Occipital lobe (tissue), 3 donors: ENCODE measurements at places on chromosomes 11 and 22. TPM values are rescaled to one million over a fixed set of nuclear protein-coding genes. Genes with fewer than 3 reads are reported as not detected.
A peak's percentile ranks its signal among the peaks of the same experiment; 100 is the strongest.

The SLC37A4 gene
- total RNA-seq, result 9.5 TPM

The SLC35F2 gene
- total RNA-seq, result 22.6 TPM

The DGAT2 gene
- total RNA-seq, result 4.4 TPM

The WT1 gene
- not detected for total RNA-seq

The FZD4 gene
- 16.1 TPM for total RNA-seq

The CHRNA10 gene
- total RNA-seq, result not detected

- DNase-seq, result no peak
These were observed 1151.2 kb downstream of the BRD1 start for GRCh38 chr22:48676266-48677167.

- DNase-seq, result no peak
These were observed 81.6 kb downstream of the ZC3H12C start for GRCh38 chr11:110174645-110175310.

GRCh38 chr11:126498281-126498680 is 142.8 kb downstream of the ST3GAL4 start:
- no peak for DNase-seq

DNA sequence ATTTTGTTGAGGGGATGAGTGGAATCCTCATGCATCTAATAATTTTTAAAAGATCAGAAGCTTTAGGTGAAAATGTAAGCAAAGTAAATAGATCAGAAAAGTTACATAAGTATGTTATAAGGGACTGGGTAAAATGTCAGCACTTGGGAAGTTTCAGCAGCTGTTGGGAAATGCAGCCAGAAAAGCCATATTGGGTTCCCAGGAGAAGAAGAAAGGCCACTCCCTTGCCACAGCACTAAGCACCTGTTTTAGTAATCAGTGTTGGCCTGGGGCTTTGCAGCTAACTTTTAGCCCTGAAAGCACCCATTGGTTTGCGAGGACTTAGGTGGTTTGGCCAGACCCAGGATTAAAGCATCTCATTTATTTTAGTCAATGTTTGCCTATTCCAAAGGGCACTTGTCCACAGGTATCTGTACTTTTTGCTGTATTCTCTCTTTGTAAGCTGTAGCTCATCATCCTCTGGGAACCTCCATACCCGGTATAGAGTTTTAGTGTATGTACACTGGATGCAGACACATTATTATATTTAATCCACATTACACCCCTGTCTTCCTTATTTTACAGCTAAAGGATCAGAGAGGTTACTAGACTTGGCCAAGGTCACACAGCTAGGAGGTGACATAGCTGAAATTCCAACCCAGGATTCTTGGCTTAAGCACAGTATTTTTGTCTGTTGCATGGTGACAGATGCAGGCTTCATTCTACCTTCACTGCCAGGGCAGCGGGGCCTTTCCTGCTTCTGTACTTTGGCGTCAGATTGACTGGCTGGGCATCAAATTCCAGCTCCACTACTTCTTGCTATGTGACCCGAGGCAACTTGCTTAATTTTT is 127.7 kb upstream of the SESN3 start:
- DNase-seq, result no peak

- no peak for DNase-seq
These were observed 7.7 kb upstream of the UBASH3B start for GRCh38 chr11:122647736-122648275.

GRCh38 chr11:108870373-108871020 is 205.6 kb downstream of the DDX10 start:
- DNase-seq, result no peak

DNA sequence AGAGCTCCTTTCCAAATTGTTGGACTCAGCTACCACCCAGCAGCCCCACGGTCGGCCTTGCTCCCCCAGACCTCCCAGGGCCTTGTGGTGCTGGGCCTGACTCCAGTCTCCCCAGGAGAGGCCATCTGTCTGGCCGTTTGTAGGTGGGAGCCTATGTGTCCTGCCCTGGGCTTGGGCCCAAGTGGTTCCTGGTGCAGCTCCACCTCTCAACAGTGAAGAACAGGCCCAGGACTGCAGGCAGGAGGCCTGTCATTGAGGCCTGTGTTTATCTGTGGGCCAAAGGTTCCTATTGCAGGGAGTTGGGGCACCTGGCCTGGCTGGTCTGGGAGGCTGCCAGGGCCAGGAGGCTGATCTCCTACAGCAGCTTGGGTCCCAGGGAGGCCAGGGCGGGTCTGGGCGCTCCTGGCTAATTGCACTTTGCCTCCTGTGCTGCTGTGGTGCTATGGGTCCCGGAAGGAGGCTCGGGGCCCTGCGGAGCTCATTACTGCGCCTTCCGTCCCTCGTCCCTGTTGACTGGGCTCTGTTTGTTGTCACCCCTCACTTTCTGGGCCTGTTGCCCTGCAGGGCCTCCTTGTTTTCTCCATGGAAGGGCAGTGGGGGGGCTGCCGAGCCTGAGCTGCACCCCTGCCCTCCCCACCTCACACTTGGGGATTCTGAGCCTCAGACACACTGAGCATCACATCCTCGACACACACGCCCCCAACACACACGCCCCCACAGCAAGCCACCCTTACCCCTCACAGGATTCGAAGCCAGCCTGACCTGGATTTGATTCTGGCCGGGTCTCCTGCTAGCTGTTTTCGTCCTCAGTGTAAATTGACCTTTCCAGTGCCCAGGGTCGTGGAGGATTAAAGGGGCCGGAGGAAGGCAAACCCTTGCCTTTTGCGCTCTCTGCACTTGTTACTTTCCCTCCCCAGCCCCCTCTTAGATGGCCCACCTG is 6.8 kb upstream of the OMP start:
- DNase-seq, result no peak

DNA sequence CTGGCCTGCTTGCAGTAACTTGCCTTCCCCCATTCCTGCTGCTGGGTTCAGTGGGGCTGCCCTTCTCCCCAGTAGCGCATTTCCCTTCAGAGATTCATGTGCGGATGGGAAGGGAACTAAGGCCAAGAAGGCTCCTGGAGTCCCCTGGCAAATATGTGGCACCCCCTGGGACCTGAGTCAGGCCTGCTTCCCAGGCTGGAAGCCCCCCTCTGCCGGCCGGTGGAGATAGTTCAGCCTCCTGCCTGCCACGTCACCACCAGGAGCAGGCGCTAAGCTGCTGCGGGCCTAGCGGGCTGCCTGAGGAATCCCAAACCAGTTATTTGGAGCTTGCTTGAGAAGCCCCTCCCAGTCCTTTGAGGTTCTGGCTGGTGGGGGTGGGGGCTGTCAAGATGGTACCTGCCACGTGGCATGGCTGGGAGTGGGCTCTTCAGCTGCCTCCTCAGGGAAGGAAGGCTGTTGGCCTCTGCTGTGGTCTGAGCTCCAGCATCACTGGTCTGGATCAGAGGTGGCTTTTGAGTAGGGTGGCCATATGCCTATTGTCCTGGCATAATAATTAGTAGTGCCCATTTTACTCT is 2.0 kb downstream of the SERPINH1 start:
- DNase-seq, result no peak

DNA sequence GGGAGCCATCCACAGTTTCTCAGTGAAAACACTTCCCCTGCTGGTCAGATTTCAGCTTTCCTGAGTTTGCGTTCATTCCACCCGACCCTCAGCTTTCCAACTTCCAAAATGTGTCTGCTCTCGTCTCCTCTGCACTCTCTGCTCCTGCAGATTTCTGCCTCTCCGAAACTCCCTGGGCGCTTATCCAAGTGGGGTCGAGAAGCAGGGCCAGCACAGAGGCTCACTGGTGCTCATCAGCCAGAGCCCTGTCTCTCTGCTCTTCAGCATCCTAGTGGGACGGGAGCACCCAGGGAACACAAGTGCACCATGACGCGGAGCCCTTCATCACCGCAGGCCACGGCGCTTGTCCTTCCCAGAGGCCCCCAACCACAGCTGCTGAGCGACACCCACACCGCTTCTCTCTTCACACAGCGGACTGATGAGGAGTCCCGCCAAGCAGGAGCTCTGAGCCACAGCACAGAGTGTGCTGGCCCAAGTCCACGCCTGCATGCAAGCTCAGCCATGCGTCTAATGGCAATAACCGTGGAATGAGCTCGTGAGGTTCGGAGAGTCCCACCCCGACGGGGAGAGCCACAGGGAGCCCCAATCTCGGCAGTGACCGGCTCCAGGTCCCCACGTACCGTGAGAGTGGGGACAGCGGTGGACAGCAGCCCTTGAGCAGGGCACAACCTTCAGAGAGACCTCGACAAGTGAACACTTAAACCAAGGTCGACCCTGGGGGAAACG is 27.9 kb upstream of the MOB2 start:
- DNase-seq, result peak; percentile 73

DNA sequence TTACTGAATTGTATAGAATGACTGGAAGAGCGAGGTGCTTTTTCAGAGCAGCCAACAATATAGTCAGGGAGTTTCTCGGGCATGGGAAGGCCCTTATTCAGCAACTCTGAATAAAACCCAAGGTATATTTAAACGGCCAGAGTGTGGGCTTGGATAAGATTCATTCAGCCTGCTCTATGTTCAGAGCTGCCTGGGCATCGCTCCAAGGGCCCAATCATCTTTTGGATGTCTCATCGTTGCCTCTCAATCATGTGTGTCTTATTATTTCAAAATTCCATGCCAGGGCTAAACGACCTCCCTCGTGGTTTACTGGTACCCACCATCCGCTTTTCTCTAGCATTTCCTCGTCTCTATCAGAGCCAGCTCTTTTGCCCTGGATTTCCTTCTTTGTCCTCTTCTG is 19.5 kb upstream of the NTM start:
- DNase-seq, result no peak

DNA sequence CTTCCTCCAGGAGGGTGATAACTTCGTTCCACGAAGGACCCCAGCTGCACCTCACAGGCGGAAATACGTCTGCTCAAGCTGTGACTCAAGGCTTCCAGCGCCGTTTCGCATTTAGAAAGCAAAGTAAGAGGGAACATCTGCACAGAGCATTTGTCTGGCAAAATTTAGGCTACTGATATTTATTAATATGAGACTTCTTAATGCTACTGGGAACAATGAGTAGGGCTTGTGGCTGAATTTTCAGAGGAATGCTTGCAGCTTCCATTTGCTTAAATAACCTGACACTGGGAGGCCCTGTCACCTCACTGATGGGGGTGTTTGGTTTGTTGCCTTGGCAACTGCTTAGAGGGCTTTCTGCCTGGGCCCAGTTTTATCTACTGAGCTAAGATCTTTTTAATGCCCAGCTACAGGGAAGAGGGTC is 14.7 kb upstream of the ST14 start:
- DNase-seq, result no peak

DNA sequence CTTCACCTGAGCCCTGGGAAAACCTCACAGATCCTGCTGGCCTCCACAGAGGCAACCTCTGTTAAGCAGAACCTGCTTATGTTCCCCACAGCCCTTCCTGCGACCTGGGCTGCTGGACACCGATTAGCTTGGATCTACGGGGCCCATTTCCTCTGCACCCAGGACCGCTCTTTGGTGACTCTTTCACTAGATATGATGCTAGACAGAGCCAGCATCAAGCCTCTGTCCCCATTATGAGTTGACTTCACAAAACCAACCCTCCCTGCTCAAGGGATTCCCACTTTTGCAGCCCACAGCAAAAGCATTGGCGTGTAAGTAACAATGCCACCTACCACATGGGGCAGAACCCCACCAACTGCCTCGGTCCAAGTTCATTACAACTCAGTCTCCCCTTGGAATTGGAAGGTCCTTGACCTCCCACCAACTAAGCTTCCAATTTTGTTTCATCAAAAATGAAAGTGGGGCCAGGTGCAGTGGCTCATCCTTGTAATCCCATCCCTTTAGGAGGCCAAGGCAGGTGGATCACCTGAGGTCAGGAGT is 15.2 kb upstream of the TMPRSS4 start:
- no peak for DNase-seq

- DNase-seq, result no peak
These were observed 13.3 kb downstream of the FAM83F start for GRCh38 chr22:40007853-40008710.

DNA sequence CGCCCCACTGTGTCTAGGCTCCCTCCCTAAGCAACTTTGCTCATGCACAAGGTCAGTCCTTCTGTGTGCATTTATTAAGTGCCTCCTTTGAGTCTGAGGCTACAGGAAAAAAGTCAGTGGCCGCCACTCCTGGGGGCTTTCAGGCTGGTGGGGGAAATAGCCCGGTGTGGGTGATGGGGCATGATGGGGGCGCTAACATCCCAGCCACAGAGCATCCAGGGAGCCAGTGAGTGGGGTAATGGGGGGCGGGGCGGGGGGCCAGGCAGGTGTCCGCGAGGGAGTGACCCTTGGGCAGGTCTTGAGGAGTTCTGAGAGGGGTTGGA is 9.9 kb upstream of the EHD1 start:
- DNase-seq, result no peak

DNA sequence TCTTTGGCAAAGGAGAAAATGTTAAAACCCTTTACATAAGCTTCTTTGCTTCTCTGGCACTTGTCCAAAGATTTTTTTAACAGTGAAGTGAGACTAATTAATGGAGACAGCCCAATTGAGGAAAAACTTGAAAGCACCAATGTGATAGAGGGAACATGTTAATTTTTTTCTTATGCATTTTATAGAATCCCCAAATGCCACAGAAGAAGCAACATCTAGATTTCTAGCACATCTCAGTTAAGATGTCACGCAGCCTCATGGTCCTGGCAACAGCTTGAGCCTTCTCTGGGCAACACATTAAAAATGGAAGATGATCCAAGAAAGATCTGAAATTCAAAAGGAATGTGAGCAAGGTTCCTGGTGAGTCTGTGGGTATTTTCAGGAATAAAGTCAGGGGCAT is 48.5 kb downstream of the PACSIN2 start:
- DNase-seq, result no peak

- DNase-seq, result no peak
These were observed 141.1 kb downstream of the RCN1 start for GRCh38 chr11:32231909-32232493.

- DNase-seq, result no peak
These were observed 57.9 kb downstream of the UVRAG start for GRCh38 chr11:75872887-75873416.

DNA sequence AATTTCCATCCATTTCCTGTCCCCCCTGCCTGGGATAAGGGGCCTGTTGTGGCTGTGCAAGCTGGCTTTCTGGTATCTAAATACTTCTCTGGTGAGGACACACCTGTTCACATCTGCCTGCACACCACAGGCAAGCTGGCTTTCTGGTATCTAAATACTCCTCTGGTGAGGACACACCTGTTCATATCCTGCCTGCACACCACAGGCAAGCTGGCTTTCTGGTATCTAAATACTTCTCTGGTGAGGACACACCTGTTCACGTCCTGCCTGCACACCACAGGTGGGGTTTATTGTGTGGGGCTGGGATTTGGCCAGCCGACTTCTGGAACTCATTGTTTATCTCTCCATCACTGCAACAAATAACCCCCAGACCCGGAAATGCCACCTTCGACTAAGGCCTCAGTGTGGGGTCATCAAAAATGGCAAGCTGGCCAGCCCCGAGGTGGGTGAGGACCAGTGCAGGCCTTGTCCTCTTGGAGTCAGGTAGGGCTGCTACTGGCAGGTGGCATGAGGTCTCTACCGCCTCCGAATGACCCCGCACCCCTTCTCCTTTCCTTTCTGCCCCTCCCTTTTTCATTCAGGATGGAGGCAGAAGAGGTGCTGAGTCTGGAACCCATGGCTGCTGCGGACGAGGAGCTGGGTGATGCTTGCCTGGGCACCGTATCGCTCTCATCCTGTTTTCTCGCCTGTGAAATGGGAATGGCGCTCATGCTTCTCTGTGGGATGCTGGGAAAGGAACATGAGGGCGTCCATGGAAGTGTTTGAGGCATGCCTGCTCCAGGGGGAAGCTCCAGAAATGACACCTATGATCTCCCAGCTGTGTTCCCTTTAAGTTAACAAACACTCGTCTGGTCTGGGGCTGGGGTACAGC is 43.5 kb upstream of the MYEOV start:
- DNase-seq, result no peak
